Hepatic stellate cell (primary cell): ENCODE measurements at places on chromosomes 4 and X.

GRCh38 chrX:71867680-71868079 lies 43.0 kb upstream of the NHSL2 start:
- DNase-seq: no peak

GRCh38 chr4:11344916-11345315 lies 83.8 kb downstream of the HS3ST1 start:
- DNase-seq: no peak

- no peak for DNase-seq
These were observed 483 bp downstream of the USP27X start for GRCh38 chrX:49879656-49880277.

GRCh38 chrX:130402208-130402684 lies 459 bp downstream of the RBMX2 start:
- DNase-seq: no peak

DNA sequence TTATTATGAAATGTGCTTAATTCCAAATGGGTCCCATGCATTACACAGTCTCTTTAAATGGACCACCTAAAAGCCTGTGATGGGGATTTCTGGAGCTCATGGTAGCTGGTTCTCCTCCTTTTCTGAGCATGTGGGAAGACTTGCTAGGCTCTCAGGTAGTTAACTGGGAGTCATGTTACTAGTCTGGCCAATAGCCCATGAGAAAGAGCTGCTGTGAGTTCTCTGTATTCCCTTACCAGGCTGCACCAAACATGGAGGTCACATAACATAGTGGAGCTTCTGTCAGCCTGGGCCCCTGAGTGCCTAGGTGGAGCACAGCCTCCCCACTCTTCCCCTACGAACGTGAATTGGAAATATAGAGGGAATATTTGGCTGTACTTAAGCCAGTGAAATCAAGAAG lies 198.4 kb downstream of the MAML3 start:
- no peak for DNase-seq

DNA sequence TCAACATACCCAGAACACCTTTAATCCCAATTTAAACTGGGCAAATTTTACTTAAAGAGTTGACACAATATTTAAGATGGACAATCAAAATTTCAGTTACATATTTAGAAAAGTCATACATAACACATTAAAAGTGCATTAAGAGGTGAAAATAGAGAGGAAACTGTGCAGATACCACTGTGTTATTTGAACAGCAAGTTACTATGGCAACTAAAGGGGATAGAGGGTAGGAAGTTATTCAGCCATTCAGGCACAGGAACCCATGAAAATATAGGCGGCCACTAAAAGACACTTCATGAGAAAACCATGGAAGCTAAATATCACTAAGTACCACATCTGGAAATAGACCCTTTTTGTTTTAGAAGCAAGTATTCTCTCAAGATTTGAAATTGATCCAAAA lies 75.1 kb downstream of the PDGFC start:
- no peak for DNase-seq

- DNase-seq: no peak
These were observed 36.0 kb upstream of the SMARCA5 start for GRCh38 chr4:143477487-143477886.

DNA sequence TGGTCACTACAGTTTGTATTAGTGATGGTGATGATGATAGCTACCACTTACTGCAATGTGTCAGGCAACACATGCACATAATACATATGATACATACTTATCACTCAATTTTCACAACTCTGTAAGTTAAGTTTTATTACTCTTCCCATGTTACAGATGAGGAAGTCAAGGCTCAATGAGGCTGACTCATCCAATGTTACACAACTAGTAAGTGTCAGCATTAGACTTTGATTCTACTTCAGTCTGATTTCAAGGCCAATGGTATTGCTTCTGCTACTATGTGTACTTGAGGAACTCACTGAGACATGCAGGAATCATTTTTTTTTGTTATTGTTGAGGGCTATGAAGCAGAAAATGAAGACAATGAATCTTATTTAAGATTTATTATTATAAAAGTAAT lies 96.4 kb upstream of the TRPC5OS start:
- no peak for DNase-seq

DNA sequence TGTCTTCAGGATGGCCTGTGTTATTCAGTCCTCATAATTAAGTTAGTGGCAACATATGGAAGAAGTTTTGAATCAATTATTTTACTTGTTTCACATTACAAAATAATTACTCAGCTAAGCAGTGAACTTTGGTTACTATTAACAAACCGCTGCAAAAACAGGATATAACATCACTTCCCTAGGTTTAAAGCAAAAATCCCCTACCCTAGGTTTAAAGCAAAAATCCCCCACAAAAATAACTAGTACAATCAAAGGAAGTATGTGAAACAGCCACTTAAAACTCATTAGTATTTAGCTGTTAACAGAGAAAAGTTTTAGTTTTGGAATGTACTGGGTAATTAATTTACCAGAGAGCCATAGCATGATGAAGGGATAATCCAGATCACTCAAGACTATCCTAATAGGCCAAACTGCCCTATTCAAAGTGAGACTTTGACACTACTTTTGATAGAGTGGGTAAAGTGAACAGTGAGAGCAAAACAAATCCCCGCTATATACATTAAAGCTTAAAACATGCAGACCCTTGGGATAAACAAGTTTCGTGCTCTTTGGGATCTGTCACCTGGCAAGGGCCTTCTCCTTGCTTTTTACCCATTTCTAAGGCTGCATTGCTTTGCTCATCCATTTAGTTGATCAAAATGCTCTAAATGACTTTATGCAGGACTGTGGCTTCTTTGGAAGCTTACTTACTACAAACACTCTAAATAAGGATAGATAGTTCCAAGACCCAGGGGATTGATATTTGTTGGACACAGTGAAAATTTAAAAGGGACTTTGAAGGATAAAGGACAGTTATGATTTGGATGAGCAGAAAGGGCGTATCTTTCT lies 36.4 kb upstream of the GPR174 start:
- DNase-seq: no peak

DNA sequence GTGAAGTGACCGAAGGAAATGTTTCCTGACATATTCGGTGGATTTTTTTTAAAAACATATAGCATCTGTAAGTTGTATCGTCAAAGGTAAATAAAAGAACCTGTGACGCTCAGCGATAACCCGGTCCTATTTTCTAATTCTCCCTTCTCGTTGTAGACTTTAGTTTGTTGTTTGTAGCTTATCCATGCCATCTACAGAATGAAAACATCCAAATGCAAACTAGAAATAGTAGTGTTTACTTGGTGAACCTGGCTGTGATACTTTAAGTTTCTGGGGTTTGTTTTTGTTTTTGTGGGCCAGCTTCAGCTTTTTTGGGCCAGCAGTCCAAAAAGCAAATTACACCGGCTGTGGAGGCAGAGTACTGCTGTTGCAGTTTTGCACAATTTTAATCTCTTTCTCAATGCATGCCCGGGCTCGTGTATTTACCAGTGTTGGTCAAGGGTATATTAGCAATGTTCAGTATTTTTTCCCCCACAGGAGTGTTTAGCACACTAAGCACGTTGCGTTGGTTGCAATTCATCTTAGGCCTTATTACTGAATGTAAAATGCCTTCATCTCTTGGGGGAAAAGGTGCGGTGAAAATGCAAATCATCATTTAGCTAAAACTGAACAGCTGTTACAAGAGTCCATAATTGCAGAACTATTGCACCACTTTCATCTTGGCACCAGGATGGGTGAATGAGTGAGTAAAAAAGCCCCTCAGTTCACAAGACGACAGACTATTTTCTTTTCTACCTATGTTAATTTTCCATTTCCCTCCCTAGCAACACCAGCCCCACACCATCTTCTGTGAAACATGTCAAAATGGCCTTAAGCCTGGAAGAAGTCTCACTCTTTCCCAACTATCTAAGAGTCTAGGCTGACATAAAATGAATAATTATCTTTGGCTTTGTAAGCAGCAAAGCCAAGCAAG lies 1.7 kb upstream of the CNOT6L start:
- no peak for DNase-seq

DNA sequence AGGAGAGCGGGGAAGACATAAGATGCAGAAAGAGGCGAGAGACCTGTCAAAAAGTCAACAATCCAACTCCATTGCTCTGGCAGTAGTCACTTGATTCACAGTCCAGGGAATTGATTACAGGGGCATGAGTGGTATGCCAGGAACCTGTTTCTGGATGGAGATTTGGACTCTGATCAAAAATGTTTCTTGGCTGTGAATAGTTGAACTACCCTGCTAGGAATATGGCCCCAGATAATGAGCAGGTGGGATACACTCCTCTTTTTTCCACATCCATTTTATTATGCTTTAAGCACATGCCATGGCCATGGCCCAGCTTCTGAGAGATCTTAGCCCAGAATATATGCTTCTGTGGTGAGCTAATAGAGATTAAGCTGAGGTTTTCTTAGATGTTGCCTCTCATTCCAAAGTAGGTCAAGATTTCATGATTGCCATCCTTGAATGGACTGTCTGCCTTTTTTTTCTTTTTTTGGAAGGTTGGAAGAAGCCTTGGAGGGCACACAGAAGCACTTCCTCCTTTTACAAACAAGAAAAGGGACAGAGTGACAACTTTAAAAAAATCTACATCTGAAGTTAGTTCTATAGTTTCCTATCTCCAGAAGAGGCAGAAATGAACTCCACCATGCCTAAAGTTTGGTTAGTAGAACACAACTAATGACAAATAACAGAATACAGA lies 121.9 kb downstream of the KIT start:
- no peak for DNase-seq

DNA sequence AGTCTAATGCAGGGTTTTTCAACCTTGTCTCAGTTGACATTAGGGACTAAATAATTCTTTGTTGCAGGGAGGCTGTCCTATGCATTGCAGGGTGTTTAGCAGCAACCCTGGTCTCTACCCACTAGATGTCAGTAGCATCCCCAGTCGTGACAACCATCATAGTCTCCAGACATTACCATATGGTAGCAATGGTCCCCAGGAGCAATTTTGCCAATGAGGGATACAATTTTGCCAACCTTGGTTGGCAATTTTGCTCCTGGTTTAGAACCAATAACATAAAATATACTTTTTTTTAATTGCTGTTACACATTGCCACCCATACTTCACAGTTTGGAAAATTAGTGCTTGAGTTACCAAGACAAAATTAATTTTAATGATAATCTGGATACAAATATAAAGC lies 6.0 kb downstream of the EREG start:
- peak; percentile 49 for DNase-seq

DNA sequence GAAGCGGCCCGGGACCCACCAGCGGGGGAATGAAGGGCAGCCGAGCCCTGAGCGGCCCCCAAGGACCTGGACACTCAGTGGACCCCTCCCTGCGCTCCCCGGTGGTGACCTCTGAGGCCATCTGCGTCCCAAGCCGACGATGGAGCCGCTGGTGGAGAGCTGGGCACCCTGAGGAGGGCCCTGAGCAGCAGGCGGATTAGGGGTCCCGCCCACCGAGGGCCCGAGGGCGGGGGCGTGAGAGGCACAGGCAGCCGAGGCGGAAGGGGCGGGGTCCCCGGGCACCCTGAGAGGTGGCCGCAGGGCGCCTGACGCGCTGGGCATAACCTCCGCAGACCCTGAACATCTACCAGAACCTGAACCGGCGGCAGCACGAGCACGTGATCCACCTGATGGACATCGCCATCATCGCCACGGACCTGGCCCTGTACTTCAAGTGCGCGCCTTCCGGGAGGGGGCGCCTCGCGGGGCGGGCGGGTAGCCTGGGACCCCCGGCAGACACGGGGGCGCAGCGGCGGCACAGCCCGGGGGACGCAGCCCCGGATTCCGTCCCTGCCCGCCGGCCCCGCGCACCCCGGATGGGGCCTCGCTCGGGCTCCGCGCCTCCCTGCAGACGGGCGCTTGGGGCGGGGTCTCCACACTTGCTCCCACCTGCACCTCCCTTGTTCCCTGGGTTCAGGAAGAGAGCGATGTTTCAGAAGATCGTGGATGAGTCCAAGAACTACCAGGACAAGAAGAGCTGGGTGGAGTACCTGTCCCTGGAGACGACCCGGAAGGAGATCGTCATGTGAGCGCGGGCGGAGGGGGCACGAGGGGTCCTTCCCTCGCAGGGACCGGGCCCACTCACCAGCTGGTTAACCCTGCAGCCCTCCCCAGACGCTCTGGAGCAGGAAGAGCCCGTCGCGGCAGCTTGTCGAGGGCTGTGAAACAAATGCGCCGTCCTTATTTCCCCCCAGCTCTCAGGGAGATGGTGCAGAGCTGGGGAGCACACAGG lies 10.3 kb downstream of the ATP5ME start:
- no peak for DNase-seq
